ENCODE measurements at places on chromosomes 12 and 14. TPM values are rescaled to one million over a fixed set of nuclear protein-coding genes. Genes with fewer than 3 reads are reported as not detected.

The MAGOHB gene
- 65.2 TPM for total RNA-seq

The KCNJ8 gene
- 0.20 TPM for total RNA-seq

The KLRC2 gene
- not detected for total RNA-seq

The TMTC1 gene
- 121 TPM for total RNA-seq

The P2RX2 gene
- not detected for total RNA-seq

The RNU4-1 gene
- total RNA-seq: under 0.01 TPM

The NINJ2 gene
- not detected for total RNA-seq

The FBXO33 gene
- 15.3 TPM for total RNA-seq

The PTPRR gene
- 0.94 TPM for total RNA-seq

The NAP1L1 gene
- total RNA-seq: 902 TPM

The SETD3 gene
- 79.4 TPM for total RNA-seq

The TGFB3 gene
- total RNA-seq: 4.9 TPM

The FAM90A1 gene
- total RNA-seq: not detected

The RAB15 gene
- total RNA-seq: 21.6 TPM

The AVPR1A gene
- not detected for total RNA-seq

The PPM1H gene
- 4.1 TPM for total RNA-seq

The AREL1 gene
- 34.3 TPM for total RNA-seq

The SCN8A gene
- 0.33 TPM for total RNA-seq

The GARIN6 gene
- total RNA-seq: not detected

The OVCH1 gene
- 0.45 TPM for total RNA-seq

The NOP9 gene
- 33.0 TPM for total RNA-seq

The ADAMTS20 gene
- 0.03 TPM for total RNA-seq

The CLEC1A gene
- not detected for total RNA-seq

The TMCC3 gene
- 2.4 TPM for total RNA-seq

The POLE2 gene
- total RNA-seq: 53.4 TPM

The RIPK3 gene
- total RNA-seq: not detected

The EEA1 gene
- total RNA-seq: 8.2 TPM

The TMEM30B gene
- 6.2 TPM for total RNA-seq

The AGAP2 gene
- 39.7 TPM for total RNA-seq

The FUT8 gene
- 12.2 TPM for total RNA-seq

The RIMBP2 gene
- total RNA-seq: not detected
